ENCODE measurements at places on chromosomes 2 and 18.

DNA sequence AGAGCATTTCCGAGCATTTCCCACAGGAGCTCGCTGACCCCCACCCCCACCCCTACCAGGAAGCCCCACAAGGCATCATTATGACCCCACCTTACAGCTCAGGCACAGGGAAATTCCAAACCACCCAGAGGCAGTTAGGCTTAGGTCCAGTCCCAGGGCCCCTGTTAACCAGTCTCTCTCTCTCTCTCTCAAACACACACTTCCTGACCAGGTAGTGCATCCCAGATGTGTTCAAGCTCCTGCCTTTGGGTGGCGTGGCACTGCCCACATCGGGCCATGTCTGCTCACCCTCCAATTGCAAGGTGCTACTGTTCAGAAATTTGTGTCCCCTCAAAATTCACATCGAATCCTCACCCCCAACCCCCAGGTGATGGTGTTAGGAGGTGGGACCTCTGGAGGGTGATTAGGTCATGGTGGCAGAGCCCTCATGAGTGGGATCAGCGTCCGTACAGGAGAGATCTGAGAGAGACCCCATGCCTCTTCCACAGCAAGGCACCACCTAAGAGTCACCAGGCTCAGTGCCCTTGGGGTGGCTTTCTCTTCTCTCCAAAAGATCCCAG, 8.8 kb downstream of the COPS9 start:
- no peak for DNase-seq

GRCh38 chr2:96091711-96092572, 24.4 kb downstream of the ADRA2B start:
- DNase-seq, result no peak

DNA sequence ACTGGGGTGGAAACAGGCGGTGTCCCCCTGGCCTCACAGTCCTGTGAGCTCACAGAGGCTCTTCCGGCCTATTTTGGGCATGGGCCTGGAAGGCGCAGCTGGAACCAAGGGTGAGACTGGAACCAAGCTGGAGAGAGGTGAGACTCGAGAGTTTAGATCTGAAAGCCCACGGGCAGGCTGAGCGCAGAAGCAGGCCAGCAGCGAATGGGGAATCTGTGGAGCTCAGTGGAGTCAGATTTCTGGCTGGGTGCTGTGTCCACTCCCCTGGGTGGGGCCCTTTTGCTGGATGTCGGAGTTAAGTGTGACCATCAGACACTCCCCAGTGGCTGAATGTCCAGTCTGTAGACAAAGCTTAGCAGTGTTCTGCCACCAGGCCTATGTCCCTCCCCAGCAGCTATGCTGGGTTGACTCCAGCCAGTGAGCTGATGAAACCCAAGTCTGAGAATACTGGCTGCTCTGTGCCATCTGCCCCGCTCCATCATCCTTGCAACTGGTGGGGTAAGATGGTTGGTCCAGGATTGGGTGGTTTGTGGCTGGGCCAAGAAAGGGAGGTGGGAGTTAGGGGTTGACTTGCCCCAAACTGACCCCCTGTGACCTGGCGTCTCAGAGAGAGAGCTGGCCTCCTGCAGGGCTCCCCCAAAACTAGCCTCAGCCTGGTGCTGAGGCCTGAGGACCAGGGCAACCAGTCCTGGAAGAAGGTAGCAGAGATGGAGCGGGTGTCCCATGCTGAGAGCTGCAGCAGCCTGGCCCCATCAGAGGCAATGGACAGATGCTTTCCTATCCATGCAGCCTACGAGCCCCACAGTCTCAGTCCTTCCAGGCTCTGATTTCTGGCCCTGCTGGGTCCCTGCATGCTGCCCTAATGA, 34.4 kb downstream of the CYP26B1 start:
- DNase-seq, result no peak

- no peak for DNase-seq
Observed at GRCh38 chr2:69768235-69768634, 26.3 kb downstream of the ANXA4 start.

- no peak for DNase-seq
Observed at GRCh38 chr2:88053934-88054781, 1.4 kb downstream of the KRCC1 start.

DNA sequence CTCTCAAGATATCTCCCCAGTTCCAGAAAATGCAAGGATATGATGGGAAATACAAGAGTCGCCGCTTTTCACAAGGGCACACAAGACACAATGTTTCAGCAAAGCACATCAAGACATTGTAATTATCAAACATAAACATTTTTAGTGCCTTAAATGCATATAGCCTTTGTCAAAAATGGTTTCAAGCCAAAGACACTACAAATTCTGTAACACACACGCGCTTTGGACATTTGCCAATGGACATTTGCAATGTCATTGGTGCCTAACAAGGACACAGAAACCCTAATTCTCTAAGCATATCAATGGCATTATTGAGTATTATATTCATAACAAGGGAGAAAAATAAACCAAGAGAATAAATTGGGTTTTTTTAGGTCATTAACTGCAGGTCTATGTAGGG, 16.1 kb downstream of the ADD2 start:
- DNase-seq, result no peak

- no peak for DNase-seq
Observed at GRCh38 chr2:239606741-239607516, 206.1 kb upstream of the HDAC4 start.

DNA sequence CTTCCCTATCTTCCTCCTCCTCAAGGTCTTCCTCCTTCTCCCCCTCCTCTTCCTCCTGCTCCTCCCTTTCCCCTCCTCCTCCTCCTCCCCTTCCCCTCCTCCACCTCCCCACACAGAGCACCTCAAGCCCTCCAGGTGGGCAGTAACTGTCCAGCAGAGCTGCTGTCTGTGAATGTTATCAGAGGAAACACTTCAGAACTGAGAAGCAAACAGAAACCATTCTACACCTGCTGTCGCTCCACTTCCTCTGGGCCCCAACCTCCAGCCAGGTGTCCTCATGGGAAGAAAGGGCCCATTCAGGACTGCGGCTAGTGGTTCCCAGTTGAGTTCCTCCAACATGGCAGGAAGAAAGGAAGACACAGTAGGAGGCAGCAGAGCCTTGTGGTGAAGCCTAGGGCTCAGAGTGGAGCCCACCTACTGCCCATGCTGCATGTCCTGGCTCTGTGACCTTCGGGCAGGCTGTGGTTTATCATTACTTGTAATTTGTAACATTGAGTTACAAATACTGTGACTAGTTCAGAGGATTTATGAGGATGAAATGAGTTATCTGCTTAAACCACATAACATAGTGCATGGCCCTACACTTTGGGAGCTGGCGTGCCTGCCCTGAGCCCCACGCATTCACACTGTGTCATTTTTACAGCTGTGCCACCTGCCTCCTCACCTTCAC, 165.9 kb upstream of the ID2 start:
- DNase-seq, result no peak

DNA sequence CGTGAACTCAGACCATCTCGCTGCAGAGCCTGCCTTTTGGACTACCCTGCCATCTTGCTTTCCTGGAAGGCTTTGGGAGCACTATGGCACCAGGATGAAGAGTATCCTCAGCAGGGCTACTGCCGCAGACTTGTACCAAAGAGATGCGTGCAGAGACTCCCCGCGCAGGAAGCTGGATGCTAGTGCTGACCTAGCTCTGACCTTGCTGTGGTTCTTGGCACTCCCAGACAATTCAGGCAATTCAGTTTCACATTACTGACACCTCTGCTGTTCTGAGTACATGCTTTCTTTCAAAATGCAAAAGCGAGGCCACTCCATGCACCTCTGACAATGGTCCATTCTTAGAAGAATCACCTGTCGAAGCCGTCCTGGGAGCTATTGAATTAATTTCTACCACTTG, 251.5 kb upstream of the MEX3C start:
- DNase-seq, result no peak

DNA sequence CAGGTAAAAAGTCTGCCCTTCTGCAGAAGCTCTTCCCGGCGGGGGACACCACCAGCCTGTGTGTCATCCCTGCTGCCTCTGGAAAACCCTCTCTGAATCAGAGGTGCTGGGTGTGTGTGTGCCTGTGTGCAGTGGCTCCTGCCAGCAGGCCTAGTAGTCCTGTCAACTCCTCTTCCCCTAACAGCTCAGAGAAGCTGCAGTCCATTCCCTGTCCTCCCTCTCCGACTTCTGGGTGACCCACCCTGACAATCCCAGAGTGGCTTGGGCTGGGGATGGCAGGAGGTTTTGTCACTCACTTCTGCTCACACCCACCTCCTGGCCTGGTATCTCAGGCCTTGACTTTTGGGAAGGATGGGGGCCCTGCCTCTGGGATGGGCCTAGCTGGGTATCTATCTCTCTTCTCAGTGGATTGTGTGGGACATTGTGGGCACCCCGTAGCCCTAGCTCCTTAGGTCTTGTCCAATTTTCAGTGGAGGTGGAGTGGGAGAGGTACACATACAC, 2.3 kb downstream of the WNT10A start:
- no peak for DNase-seq

- DNase-seq, result no peak
Observed at GRCh38 chr2:200288670-200289429, 17.6 kb upstream of the SPATS2L start.

DNA sequence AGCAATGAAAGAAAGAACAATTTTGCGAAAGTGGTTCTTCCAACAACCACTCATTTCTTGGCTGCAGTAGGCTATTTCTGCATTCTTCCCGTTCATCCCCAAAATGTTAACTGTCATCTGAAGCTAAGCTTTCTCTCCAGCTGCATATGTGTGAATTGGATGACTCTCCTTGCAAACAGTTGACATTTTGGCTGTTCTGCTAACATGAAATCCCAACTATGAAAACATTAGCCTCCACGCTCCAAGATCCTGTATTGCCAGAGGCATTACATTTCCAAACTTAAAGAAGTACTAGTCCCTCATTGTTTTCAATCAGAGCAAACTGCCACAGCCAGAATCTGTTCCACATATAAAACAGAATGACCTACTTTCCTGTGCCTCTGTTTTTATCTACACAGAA, 88.5 kb downstream of the TGIF1 start:
- DNase-seq, result peak; percentile 94

- DNase-seq, result no peak
Observed at GRCh38 chr18:57806978-57807285, 3.8 kb upstream of the ATP8B1 start.

DNA sequence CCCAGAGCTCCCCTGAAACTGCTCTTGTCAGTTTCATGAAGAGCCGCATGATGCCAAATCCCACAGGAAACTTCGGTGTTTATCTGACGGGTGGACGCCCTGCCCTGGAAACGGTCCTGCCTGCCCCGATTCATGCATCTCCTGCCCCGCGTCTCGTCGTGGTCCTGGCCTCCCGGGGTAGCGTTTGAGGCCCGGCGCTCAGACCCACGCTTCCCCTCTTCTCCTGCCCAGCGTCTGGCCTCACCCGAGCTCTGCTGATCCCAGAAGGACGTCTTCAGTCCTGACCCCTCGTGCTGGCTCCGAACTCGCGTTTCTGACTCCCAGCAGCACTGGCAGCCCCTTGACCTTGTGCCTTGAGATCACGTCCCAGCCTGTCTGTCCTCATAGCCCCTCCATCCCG, 180.5 kb downstream of the TMEM18 start:
- DNase-seq, result no peak

DNA sequence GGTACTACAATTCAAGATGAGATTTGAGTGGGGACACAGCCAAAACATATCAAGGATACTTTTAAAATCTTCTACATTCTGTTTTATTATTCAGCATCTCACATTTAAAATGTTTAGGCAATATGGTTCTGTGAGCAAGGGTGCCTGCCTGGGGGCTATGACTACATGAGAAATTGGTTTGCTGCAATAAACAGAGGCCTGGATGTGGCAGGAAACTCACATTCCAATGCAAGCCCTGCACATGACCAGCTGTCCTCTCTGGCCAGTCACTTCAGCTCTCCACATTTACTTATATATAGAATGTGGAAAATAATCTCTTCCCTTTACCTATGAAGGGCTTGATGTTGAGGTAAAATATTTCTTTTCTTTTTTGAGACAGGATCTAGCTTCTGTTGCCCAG, 193.4 kb downstream of the LRRTM1 start:
- no peak for DNase-seq

GRCh38 chr2:149849136-149849535, 261.6 kb upstream of the MMADHC start:
- no peak for DNase-seq

- no peak for DNase-seq
Observed at GRCh38 chr2:195214072-195214471, 443.0 kb upstream of the SLC39A10 start.

- DNase-seq, result no peak
Observed at GRCh38 chr2:197236816-197237215, 73.8 kb downstream of the ANKRD44 start.

- DNase-seq, result no peak
Observed at GRCh38 chr2:70692256-70692655, 75.7 kb downstream of the ADD2 start.

- no peak for DNase-seq
Observed at GRCh38 chr18:36325846-36326245, 28.3 kb downstream of the FHOD3 start.

GRCh38 chr18:38297910-38298309, 732.3 kb upstream of the CELF4 start:
- no peak for DNase-seq

GRCh38 chr18:62616331-62616805, 93.5 kb downstream of the ZCCHC2 start:
- DNase-seq, result no peak

- no peak for DNase-seq
Observed at GRCh38 chr2:74975016-74975415, 16.6 kb downstream of the POLE4 start.

GRCh38 chr18:37527395-37527794, 38.2 kb downstream of the CELF4 start:
- DNase-seq, result no peak

- no peak for DNase-seq
Observed at GRCh38 chr2:9240745-9241144, 34.1 kb downstream of the ASAP2 start.

DNA sequence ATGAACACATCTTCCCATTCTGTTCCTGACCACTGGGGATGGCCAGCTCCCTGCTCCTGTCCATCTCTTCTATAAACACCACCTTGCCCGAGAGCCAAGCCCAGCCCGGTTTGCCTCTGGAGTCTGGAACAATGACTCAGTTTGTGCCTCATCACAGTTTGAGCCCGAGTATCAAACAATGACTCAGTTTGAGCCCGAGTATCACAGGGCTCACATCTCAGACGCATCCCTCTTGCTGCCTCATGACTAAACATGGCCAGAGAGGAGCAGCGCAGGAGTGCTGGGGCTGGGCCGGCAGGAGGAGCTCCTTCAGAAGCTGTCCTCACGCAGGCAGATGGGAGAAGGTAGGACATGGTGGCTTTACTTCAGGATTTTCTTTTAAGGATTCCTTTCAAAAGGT, 68.7 kb downstream of the PXDN start:
- DNase-seq, result peak; percentile 87

GRCh38 chr2:99645960-99646359, 156.1 kb upstream of the REV1 start:
- no peak for DNase-seq

DNA sequence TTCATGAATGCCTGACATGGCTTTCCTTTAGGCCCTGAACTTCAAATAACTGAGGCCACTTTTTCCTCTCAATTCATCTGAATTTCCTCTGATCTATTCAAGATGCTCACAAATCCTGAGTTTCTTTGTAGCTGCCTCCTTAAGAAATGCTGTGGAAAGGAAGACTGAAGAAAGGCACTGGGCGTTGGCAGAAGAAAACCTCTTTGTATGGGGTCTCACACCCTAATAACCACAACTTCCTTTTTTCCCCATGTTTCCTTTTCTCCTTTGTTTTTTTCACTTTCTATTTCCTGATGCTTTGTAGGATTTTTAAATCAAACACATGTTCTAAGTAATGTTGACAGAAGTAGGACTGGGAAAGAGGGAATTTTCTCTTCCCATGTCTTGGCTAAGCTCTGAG, 447.4 kb downstream of the CMPK2 start:
- DNase-seq, result peak; percentile 33

All from muscle of back (tissue), 13 donors.